ENCODE measurements at places on chromosomes 2 and 18.

DNA sequence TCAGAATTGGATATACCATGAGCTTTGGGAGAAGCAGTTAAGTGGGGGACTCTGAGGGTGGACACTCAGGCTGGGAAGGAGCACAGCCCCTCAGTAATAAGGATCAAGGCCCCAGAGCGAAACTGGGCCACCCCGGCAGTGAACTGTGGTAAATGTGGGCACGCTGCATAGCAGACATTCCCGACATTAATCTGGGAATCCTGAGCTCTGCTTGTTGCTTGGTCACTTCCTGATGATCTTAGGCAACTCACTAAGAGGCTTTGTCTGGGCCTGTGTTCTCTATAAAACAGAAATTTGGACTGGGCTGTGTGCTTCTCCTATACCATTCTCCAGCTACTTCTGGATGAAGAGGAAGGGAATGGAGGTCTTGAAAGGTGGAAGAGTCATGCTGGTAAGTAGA is 4.8 kb downstream of the TGFBRAP1 start:
- DNase-seq, result peak; percentile 46

DNA sequence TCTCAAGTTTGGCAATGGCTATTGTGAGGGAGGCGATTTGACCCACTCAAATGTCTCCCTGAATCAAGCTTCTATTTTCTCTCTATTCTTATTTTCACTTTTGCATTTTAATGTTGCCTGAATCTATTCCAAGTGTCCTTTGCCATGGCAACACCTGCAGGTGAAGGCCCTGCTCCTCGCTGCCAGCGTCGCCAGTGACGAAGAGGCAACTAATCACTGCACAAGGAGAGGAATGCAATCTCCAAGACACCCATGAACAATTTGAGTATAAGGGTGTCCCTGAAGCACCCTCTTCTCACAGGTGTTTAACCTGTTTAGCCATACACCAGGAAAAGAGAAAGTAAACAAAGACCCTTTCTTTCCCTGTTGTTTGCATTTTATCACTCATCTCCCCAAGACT is 165.6 kb upstream of the VRK2 start:
- no peak for DNase-seq

GRCh38 chr18:64513401-64513800 is 364.5 kb upstream of the LINC00305 start:
- DNase-seq, result no peak

DNA sequence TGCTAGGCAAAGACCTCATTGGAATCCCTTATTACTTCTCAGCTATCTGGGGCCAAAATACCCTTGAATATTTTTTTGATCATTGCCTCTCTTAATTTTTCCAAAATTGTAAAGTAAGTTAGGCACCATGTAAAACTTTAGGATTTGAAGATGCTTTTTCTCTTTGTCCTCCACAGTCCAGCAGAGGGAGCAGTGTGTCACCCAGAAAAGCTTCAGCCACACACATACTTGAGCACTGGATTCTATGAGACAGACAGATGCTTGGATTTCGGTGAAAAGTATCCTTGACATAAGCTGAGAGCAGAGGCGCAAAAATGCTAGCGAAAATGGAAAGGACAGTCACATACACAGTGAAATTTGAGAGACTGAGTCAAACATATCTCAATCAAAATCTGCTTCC is 74.7 kb upstream of the KCNJ3 start:
- no peak for DNase-seq

- DNase-seq, result no peak
Observed at GRCh38 chr2:218244665-218245064, 16.1 kb upstream of the GPBAR1 start.

- DNase-seq, result no peak
Observed at GRCh38 chr2:223929571-223930102, 15.5 kb downstream of the WDFY1 start.

DNA sequence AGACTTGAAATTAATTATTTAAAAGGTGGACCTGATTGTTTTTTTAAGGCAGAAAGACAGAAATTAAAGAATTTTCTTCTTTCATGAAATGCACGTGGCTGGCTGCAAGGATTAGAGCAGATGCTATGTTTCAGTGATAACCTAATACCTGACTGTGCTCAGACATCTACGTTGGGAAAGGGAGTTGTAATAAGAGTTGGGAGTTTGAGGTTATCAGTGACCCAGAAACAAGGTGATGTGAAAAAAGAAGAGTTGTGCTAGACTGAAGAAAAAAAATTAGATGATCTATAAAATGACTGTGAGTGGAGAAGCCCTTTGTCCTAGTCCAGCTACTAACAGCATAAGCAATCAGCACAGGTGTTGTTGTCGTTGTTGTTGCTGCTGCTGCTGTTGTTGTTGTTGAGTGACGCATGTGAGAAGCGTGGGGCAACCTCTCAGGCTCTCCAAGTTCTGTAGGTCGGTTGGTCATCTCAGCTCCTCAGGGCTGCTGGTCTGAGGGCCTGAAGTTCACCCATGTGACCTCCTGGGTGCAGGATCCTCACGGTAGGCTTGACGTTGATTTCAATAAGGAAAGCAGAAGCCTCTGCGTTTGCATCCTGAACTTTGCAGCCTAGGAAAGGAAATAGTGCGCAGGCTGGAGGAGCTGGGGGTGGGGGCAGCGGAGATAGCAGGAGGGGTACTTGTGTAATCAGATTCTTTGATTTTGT is 7.6 kb downstream of the POU3F3 start:
- no peak for DNase-seq

DNA sequence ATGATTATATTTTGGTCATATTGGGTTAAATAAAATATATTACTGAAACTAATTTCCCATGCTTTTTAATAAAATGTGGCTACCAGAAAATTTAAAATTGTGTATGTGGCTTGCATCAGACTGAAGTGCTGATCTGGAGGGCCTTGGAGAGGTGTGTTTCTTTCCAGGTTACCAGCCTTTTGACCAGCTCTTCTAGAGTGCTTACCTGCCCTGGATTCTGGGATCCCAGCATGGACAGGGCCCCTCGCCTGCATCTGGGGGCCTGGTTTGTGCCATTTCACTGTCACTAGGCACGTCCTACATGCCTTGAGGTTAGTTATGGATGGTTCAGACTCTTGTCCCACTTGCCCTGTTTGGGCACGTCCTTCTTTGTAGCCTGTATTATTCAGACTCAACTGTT is 10.5 kb downstream of the RNF144A start:
- DNase-seq, result no peak

DNA sequence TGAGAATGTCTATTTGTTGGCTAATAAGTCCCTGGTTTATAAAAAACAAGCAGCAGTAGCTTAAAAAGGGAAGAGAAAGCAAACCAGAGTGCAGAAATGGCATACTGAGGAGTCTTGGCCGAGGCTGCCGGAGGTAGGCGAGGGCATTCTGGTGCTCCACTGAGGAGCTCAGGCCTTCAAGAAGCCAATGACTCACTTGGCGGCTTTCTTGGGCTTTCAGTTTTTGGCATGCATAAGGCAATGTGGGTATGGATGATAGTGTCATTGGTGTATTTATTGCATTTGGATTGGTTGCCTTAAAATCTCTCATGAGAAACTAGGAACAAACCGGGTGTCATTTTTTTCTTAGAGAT is 119.6 kb upstream of the ARL5A start:
- DNase-seq, result peak; percentile 10

DNA sequence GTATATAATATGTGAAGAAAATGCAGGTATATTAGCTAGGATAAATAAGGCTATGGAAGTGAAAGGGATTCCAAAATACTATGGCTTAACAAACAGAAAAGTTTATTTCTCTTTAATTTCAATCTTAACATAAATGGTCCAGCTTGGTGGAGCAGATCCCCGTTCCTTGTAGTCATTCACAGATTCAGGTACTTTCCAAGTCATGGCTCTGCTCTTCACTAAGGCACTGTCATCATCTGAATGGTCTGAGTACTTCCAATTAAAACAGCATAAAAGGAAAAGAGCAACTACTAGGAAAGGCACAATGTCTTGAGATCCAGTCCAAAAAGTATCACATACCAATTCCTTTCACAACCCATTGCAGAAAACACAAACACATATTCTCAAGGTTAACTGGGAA is 63.4 kb downstream of the OLA1 start:
- DNase-seq, result no peak

DNA sequence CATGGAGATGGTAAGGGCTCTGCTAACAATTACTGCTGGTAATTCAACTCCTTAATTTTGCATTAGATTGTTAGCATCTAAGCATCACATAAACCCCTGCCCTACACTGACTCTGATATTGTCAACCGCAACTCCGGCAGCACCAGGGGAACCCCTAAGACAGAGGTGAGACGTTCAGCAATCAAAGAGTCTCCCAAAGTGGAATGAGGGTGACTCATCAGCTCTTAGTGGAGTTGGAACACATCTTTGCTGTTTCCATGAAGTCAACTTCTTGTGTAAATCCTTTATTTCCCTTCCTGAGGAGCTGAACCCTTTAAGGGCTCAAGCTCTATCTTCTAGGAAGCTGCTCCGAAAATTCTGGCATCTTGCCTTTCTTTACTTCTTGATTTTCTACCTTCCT is 52.1 kb downstream of the ABCG8 start:
- no peak for DNase-seq

GRCh38 chr2:62895632-62896009 is 155.0 kb upstream of the OTX1 start:
- peak; percentile 19 for DNase-seq

GRCh38 chr18:12884406-12885323 is 628 bp upstream of the PTPN2 start:
- no peak for DNase-seq

DNA sequence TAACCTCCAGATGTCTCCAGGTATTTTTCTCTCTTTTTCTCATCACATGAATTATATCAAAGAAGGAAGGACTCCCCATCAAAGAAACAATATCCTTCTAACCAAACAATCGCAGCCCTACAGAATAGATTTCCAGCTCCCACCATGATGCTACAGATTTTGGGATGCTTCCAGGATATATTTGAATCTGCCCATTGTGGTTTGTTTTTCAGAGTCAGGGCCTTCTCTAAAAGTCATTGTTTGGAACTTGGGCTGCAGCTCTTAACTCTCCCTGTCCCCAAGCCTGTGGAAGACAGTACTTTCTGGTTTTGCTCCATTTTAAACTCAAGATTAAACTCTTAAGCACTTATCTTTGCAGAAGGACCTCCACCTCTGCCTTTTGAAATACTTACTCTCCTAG is 223.2 kb downstream of the PMAIP1 start:
- no peak for DNase-seq

DNA sequence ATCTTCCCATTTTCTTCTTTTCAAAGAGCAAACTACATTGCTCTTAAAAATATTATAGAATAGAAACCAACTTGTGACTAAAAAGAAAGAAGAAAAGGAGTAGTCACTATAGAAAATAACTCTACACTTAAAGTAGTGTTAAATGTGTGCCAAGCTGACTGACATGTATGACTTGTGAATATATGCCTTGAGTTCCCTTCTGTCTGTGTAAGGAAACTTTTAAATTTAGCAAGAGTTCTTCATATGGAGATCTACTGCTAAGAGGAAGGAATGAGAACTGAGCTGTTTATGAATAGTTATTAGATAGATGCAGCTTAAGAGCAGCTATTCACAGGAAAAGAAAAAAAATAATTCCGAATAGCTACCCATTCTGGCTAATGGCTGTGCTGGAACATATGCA is 1221.7 kb upstream of the ZEB2 start:
- no peak for DNase-seq

DNA sequence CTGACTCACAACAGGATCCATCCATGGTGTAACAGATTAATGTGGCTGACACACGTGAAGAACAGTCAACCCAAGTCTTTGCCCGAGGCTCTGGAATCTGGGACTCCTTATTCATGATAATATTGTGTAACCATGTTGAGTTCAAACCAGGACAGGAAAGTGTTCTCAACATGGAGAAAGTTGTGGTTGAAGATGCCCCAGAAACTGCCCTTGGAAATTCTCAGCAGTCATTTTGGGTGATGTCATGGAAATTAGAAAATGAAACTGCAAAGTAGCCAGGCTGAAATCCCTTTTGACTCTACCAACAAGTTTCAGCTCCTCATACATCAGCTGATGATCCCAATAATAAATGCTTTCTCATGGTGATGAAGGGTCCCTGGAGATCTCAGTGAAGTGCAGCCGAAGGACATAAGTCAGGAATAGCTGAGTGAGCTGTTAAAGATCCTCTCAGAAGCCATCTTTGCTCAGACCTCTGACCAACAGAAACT is 307.7 kb downstream of the TNS1 start:
- peak; percentile 78 for DNase-seq

DNA sequence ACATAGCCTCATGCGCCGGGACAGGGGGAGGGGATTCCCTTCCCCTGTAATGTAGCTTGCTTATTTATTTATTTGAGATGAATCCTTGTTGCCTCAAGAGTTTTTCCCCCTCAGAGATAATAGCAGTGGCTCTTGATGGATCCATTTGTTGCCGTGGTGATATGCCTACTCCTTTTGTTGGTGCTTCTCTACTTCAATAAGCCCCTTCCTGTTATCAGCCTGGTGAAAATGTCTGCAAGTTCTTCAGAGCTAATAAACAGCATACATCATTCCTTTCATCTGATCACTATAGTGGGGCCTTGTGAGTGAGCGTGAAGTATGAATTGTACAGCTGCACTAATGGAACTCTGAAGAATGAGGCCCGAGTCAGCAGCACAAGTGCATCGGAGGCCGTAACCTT is 19.4 kb downstream of the FZD5 start:
- DNase-seq, result no peak

- DNase-seq, result no peak
Observed at GRCh38 chr2:187442378-187442777, 5.7 kb downstream of the CALCRL start.

- DNase-seq, result no peak
Observed at GRCh38 chr2:70889716-70890037, 46.0 kb upstream of the ATP6V1B1 start.

DNA sequence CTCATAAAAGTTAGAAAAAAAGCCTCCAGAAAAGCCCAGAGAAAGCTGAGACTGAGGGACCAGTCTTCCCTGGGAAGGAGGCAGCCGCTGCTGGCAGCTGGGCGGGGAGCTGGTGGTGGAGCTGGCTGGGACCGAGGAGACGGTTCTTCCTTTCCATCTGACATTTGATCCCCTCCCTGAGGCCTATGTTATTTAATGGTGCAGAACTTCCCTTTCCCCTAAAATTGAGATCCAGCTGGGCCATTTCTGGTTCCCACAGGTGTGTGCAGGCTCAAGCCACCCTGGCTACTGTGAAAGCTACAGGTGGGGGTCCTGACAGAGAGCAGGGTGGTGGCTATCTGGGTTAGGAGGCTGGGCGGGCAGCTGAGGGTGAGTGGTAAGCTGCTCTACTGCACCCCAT is 81.5 kb upstream of the FZD7 start:
- no peak for DNase-seq

DNA sequence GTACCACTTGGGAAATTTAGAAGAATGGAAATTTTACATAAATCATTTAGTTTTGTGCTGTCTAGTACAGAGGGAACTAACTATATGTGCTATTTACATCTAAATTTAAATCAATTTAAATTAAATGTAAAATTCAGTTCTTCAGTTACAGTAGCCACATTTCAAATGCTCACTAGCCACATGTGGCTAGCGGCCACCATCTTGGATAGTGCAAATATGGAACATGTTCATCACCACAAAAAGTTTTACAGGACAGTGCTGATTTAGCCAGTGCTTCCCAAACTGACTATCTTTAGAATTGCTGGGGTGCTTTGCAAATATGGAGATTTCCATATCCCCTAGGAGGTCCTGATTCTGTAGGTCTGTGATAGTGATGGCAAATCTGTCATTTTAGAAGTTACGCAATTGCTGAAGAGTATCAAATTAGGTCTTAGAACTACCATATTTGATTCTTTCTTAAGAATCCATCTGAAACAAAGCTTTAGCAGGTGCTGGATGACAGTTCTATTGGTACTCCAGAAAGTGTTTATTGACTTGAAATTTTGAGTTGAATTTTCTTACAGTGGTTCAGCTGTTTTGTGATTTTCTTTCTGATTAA is 12.8 kb downstream of the EHBP1 start:
- no peak for DNase-seq

- no peak for DNase-seq
Observed at GRCh38 chr2:168658706-168659105, 143.7 kb upstream of the NOSTRIN start.
